ENCODE measurements at places on chromosomes 16 and 17.

DNA sequence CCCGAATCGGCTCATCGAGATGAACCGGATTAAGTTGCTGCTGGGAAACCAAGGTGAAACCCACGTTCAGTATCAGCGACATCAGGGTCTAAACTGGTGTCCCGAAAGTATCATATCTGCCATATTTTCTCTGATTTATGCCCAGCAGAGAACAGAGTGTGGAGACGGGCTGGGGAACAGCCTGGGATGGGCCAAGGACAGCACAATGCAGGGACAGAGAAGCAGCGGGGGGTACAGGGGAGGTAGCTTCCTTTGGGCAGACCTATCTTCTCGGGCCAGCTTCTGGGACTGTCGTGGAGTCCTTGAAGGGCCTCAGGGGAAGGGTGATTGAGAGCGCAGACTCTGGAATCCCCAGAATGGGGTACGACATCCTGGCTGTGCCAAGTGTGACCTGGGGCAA, 17.5 kb upstream of the MLKL start:
- DNase-seq = no peak

DNA sequence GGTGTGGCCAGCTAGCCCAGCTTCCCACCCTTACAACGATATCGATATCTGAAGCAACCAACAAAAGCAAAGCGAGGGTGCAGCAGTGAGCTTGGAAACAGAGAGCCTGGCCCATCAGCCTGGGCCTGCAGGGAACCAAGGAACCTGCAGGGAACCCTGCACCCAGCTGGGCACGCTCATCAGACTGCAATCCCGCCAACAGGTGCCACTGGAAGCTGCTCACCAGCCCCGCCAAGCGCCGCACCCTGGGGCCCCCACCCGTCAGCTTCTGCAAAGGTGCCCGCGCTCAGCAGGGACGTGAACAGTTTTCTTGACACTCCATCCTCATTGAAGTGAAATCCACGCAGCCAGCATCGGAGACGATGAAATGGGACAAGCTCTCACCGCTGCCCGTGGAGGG, 250.7 kb downstream of the RBFOX3 start:
- DNase-seq = no peak

- DNase-seq = no peak
Observed at GRCh38 chr16:58499615-58500351, at the start of gene NDRG4. Gene NDRG4, plus strand, starts transcription at chr16:58500143. Its CDS starts 106 bp downstream, at chr16:58500249.

- no peak for DNase-seq
Observed at GRCh38 chr17:79633993-79634813, 23.4 kb upstream of the RBFOX3 start.

- no peak for DNase-seq
Observed at GRCh38 chr16:81530296-81530721, 85.7 kb downstream of the CMIP start.

GRCh38 chr17:81519284-81520020, 6.9 kb upstream of the ACTG1 start:
- DNase-seq = no peak

GRCh38 chr17:66511135-66511534, 208.7 kb downstream of the PRKCA start:
- no peak for DNase-seq

- DNase-seq = no peak
Observed at GRCh38 chr17:60766778-60767190, 89.1 kb downstream of the BCAS3 start.

DNA sequence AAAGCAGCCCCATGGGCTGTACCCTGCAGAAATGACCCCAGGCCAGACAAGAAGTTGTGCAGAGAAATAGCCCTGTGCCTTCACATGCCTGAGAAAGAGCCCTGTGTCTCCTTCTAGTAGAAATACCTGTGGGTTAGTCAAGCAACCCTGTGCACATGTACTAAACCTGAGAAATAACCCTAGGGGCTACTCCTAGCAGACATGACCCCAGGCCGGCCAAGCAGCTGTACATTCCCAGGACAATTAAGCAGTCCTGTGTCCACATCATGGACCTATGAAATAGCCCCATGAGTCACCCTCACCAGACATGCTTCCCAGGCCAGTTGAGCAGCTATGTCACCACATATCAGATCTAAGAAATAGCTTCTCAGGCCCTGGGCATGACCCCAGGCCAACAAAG, 519.7 kb upstream of the CA10 start:
- no peak for DNase-seq

DNA sequence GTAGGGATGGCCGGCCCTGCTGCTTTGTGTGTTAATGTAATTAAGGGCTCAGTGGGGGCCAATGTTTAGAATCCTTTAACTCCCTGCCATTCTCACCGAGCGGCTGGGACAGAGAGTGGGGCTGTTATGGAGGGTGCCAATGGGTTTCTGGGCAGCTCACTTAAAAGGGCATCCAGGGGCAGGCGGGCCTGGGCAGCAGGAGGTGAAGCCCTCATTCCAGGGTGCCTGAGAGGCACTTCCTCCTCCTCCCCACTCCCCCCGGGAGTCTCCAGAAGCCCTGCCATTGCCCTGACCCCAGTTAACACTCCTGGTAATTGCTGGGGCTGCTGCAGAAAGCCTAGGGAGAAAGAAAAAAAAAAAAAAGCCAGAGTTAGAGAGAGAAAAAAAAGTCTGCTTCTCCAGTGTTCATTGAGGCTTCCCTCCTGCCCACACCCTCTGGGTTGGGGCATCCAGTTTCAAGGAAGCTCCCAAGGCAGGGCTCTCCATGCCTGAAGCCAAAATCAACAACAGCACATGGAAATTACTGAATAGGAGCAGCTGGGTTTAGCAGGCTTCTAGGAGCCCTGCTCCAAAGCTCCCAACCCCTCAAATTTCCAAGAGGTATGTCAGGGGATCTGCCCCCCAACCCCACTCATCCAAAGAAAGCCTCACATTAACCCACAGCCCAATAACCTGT, 28.0 kb downstream of the CUEDC1 start:
- no peak for DNase-seq

- no peak for DNase-seq
Observed at GRCh38 chr16:49431591-49432290, 58.1 kb downstream of the C16orf78 start.

GRCh38 chr17:74770498-74771318, 5.4 kb downstream of the NAT9 start:
- peak; percentile 25 for DNase-seq

DNA sequence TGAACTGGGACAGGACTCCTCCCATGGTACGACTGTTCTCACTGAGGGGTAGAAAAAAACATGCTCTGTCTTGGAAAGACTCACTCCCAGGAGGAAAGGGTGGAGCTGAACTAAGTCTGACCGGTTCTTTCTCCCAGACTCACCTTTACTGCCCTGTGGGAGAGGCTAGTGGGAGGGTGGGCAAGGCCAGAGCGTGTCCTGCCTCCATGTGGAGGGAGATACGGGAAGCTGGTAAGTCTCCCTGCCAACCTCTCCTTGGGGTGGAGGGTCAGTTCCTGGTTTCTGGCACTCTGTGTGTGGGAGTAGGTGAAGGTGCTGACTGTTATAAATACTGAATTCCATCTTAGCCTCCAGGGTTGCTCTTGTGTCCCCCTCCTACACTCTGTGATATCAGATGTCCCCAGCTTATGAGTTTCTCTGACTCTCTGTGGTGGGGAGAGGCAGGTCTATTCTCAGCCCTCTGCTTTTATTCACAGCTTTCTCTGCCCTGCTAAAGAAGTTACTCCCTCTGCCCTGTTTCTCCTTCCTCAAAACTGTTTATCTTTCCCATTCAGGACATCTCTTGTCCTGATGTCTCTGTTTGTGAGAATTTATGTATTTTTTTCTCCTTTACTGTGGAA, 26.9 kb upstream of the FAM20A start:
- no peak for DNase-seq

- DNase-seq = no peak
Observed at GRCh38 chr17:72049914-72050313, 70.9 kb upstream of the SOX9 start.

- DNase-seq = no peak
Observed at GRCh38 chr16:10312784-10313724, 72.8 kb upstream of the ATF7IP2 start.

DNA sequence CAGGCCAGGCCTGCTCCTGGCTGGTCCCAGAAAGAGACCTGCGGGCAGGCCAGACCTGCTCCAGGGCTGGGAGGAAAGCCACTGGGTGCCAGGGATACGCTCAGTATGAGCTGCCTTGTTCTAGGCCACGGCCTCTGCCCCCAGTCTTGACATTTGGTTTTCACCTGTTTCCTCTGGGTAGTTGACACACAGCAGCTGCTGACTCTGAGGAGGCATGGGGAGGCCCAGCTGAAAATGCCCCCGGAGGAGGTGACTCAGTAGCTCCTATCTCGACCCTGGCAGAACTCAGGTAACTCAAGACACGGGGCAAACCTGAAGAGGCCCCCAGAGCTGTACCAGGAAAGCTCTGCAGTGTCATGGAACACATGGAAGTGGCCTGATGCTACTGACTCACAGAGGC, 13.9 kb upstream of the ADGRG1 start:
- DNase-seq = no peak
